GM12864 (cell line): ENCODE measurements at places on chromosomes 11 and 22.

DNA sequence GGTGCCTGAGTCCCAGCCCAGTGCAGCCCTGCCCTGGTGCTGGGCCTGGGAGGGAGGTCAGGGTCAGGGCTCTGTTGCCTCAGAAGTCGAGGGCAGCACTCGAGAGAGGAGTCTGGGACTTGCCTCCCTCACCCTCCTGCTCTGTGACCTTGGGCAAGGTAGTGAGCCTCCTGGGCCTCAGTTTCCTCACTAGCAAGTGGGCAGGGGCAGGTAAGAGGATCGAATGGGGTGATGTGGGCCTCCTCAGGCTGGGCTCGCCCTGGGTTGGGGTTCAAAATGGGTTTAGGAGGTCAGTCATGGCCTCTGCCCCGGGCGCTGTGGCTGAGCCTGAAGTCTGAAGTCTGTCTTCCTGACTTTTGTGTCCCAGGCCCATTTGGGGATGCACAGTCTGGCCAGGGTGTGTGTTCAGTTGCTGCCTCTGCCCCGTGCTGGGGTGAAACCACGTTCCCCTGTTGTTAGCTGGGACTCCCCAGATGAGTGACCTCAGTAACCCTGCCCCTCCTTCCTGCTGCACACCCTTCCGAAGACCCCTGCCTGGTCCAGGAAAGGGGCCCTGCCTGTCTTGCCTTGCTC, 40.9 kb upstream of the CELSR1 start:
- DNase-seq = no peak

DNA sequence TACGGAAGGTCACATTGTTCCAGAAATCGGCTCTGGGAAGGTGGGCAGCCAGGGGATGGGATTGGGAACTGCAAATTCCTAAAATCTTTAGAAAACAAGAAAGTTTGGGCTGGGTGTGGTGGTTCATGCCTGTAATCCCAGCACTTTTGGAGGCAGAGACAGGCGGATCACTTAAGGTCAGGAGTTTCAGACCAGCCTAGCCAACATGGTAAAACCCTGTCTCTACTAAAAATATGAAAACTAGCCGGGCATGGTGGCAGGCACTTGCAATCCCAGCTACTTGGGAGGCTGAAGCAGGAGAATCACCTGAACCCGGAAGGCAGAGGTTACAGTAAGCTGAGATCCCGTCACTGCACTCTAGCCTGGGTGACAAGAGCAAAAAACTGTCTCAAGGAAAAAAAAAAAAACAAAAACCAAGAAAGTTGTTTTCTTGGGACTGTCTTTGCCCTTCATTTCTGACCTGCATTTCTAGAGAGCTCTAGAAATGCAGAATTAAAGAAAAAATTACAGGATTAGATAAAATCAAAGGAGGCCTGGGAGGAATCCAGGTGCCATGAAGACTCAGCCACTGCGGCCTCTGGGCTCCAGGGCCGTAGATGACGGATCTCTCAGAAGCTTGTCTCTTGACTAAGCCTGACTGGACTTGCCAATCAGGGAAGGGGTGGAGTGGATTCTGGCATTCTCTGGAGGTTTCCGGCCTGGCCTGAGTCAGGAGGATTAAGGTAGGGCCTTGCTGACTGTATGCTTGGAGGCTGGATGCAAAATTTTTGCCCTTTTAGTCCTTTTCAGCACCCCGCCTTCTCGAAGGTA, 5.3 kb upstream of the MALAT1 start:
- no peak for DNase-seq

DNA sequence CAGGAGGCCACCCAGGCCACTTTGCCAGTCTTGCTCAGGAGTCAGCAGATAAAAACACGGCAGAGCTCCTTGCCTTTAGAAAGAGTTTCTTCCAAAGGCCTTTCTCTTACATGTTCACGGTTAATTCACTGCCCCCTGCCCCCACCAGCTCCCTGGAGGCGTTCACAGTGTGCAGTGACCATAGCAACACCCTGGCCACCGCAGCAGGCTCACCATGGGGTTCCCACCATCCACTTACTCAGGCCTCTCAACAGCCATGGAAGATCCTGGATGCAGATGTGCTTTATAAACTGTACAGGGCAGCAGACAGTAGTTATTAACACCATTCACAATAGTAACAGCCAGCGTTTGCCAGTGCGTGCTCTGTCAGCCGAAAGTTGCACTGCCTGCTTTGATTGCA, 10.6 kb upstream of the MYO7A start:
- no peak for DNase-seq

DNA sequence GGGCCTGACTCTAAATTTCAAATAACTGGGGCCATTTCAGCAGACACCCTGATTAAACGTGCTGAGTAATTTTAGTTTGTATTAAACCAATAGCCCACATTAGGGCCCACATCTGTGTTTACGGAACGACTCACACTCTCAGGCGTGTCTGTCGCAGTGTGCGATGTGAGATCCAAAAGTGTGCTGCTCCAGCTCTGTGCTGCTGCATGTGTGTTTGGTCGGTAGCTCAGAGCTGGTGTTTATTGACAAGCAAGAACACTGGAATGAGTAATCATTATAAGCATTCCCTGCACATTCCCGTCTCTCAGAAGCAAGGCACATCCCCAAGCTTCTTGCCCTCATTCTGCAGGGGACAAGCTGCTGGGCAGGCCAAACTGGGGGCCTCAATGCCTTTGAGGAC, 7.8 kb downstream of the OPCML start:
- DNase-seq = no peak

- DNase-seq = no peak
These were observed 49.9 kb upstream of the LDLRAD3 start for GRCh38 chr11:35893796-35894475.

DNA sequence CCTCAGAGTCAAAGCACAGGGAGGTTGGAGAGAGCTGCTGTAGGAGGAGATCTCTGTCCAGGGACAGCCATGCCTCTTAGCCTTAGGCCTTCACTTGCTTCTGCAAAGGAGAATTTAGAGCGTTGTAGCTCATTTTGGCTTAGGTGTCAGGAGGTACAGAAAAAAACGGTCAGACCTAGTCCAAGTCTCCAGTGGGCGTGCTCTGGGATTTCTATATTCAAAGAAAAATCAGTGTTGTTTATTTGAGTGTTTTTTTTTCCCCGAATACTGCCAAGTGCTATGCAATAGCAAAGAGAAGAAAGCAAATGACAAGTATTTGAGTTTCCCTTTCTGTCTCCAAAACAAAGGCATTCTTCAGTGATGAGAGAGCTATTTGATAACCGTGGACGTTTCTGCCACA, 22.7 kb upstream of the OPCML start:
- DNase-seq = no peak

DNA sequence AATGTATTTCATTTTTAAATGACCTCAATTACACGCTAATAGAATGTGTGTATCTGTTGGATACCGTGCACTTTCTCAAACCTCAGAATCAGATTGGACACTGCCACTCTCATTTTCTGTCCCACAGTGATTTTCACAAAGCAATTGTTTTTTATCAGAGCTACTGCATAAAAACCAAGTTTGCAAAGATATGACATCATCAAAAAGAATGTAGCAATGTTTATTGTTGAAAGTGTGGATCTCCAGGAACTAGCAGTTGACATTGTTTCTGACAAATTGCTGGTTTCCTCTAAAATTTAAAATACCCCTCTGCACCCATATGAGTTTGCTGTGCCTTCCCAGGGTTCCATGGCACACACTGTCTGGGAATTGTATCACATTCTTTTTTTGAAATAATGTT, 362.7 kb upstream of the DDI1 start:
- DNase-seq = no peak

GRCh38 chr11:103903621-103904323, 132.7 kb upstream of the DDI1 start:
- DNase-seq = peak; percentile 65

DNA sequence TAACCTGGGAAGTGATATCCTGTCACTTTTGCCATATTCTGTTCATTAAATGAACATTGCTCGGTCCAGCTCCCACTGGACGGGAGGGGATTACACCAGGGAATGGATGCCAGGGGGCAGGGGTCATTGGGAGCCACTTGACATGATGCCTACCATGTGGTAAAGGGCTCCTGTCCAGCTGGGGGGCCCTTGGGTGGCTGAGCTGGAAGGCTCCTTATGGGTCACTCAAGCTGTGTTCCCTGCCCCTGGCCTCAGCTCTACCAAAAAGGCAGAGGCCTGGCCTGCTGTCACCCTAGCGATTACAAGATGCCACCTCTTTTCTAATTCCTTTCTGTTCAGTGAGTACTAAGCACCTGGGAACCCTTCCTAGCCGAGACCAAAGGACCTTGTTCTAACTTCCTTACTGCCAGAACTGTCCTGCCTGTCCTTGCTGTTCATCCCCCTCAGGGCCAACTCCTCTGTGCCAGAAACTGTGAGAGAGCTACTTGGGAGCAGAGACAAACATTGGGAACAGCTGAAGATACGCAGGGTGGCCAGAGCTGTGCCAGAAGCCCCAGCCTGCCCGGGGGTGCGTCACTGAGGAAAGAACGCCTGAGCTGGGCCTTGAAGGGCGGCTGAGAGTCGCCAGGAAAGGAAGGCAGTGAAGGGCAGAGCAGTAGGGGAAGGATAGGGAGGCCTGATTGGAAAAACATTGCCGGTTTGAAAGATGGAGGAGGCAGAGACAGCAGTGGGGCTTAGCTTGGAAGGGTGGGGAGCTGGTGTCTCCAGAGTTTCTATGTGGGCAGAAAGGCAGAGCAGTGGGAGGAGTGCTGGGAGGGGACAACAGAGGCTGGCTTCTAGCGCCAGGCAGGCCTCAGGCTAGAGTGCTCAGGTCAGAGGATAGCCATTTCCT, 12.7 kb upstream of the UVRAG start:
- no peak for DNase-seq

DNA sequence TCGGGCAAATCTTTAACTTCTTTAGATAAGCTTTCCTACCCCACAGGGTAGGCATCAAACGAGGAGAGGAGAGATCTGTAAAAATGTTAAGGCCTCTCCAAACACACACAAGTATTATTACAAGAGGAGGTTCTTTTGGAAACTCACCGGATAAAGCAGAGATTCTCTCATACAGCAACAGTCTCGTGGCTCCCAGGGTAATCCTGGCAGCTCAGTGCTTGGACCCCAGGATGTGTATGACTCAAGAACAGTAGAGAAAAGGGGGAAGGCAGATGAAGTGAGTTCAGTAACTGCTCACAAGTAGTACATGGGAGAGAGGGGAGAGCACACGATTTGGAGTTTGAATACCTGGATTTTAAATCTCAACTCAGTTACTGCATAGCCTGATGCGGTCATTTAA, 120.9 kb downstream of the FEZ1 start:
- DNase-seq = no peak
